CD4-positive, CD25-positive, alpha-beta regulatory T cell (primary cell): ENCODE measurements at places on chromosomes 4 and X.
A peak's percentile ranks its signal among the peaks of the same experiment; 100 is the strongest.

- no peak for DNase-seq
These were observed 13.8 kb downstream of the AP1AR start for GRCh38 chr4:112245383-112245782.

GRCh38 chrX:101416691-101417090 lies 8.7 kb downstream of the HNRNPH2 start:
- DNase-seq = no peak

GRCh38 chrX:23900220-23900797 lies 7.4 kb downstream of the APOO start:
- no peak for DNase-seq

- DNase-seq = no peak
These were observed 173.8 kb upstream of the SCML1 start for GRCh38 chrX:17563515-17563914.

- no peak for DNase-seq
These were observed 1638.8 kb upstream of the PCDH7 start for GRCh38 chr4:29081234-29081955.

- DNase-seq = peak; percentile 8
These were observed 414.8 kb downstream of the OPHN1 start for GRCh38 chrX:68018248-68019203.

DNA sequence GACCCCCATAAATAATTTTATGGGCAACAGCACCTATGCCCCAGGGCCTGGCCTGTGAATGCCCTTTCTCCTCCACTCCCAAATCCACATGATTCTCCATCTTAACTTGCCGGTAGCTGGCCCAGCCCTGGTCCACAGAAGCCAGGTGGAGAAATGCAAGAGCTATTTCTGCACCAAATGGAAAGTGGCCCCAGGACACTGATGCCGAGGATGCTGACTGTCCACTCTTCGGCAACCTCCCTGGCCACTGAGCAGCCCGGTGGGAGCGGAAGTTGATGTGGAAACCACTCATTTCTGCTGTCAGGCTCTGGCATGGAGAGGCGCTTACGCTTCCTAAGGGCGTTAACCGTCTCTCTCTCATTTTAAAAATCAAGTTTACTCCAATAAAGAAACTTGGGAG lies 58.8 kb downstream of the JAKMIP1 start:
- no peak for DNase-seq

DNA sequence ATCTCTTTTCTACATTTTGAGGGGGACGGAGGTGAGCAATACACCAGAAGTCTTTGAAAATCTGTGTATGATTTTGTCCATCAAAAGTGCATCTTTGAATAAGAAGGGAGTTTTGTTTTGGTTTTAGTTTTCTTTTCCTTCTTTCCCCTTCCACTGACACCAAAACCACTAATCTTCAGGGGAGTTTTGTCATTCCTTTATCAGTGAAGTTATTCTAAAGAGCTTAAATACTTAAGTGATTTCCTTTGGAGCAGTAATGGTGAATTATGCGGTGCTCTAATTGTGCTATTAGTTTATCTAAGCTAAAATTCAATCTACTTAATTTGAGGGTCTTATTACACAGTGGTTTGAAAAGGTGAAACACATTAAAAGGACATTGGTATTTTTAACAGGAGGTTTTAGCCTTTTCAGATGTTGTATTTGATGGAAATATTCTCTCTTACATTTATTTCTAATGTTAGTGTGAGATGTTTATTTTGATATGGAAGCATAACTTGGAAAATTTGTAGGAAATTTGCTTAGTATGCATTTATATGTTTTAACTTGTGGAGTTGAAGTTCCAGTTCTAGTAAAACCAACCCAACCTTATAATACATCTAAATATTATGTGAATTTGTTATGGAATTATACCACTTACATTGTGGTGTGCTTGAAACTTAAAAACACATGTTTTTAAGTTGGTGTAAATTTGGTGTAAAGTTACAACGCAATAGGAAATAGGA lies 124.9 kb downstream of the PCDH7 start:
- DNase-seq = no peak

GRCh38 chr4:138275963-138276621 lies 33.9 kb upstream of the SLC7A11 start:
- DNase-seq = no peak

GRCh38 chrX:31445542-31445941 lies 373.7 kb upstream of the FTHL17 start:
- DNase-seq = no peak

DNA sequence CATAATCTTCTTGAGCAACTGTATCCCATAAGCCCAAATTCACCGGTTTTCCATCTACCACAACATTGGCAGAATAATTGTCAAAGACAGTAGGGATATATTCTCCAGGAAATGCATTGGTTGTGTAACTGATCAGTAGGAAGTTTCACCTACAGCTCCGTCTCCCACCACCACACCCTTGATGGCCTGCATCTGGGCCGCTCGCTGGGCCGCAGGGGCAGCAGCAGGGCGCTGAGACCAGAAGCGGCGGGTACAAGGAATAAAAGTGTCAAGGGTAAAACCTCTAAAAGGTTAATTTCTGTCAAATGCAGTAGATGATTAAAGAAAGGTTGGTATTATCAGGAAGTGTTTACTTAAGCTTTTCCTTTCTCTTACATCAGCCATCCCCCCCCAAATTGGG lies 167.6 kb upstream of the DKK2 start:
- no peak for DNase-seq

DNA sequence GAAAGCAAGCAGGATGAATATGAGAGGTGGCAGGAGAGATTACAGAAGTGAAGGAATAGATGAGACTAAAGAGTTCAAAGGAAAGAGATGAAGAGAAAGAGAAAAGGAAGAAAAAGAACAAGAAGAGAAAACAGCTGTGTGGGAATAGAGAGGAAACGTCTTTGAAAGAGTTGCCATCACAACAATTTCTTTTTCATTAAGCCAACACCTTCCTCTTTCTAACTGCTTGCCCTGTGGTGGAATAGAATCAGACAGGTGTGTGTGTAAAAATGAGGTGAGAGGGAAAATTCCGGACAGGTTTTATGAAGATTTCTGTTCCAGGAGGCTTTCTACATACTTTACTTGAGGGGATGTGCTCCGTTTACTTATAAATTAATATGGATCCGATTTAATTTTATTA lies 28.8 kb downstream of the DTHD1 start:
- no peak for DNase-seq

GRCh38 chr4:76748649-76749048 lies 149.3 kb downstream of the SOWAHB start:
- DNase-seq = peak; percentile 42

GRCh38 chr4:54669831-54670230 lies 12.1 kb downstream of the KIT start:
- DNase-seq = no peak

- no peak for DNase-seq
These were observed 285.0 kb upstream of the DIPK2B start for GRCh38 chrX:45485719-45486118.

- DNase-seq = no peak
These were observed 73.5 kb downstream of the FAM47B start for GRCh38 chrX:35016051-35016450.

DNA sequence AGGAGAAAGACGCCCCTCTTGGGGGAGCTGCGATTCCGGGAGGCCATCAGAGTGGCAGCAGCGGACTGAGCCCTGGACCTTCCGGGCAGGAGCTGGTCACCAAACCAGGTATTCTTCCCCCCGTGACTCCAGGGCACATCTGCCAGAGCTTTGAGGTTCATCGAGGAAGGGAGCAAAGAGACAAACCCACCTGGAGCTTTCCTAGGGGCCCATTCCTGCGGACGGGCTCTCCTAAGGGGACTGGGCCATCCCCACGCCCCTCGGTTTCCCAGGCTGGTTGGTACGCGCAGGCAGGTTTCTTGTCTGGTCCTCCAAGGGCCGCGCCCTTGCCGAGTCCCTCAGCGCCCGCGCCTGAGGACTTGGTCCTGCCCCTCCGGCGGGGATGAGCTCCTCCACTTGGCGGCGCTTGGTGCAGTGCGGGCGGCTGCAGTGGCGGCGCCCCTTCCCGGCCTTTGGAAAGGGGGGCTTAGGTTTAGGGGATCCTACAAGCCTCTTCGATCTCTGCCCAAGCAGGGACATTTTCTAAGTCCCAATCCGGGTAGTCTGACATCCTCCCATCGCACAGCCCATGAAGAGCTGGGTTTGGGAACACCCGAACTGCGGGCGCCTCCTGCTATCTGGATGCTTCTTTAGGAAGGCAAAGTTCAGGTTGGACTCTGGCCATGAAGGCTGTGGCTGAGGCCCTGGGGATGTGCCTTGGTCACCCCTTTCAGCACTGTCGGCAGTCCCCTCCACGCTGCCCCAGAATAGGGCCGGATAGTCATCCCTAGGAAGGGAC lies 538 bp downstream of the STBD1 start:
- peak; percentile 18 for DNase-seq

GRCh38 chr4:184811526-184812198 lies 14.1 kb downstream of the ACSL1 start:
- DNase-seq = no peak

DNA sequence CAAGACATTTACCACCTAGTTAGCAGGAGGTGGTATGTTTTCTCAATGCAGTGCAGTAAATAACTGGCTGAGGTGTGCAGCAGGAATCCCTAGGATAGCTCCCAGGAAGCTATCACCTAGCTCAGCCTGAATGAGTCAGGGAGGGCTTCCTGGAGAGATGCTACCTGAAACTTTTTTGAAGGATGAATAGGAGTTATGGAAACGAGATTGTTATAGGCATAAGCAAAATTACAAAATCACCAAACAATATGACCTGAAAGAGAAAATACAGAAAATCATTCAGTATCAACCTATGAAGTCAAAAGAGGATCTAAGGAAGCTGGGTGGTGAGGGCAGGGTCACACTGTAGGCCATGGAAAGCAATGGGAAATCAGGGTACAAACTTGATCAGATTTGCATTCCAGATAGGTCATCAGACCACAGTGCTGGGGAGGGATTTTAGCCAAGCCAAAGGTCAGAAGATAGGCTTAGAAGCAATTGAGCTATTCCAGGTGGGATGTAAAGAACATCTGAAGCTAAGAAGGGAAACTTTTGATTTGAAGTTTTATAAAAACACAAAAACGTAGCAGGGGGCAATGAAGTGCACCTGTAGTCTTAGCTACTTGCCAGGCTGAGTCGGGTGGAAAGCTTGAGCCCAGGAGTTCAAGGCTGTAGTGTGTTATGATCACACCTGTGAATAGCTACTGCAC lies 11.3 kb downstream of the AREG start:
- no peak for DNase-seq

- peak; percentile 37 for DNase-seq
These were observed at the start of gene NAP1L2 for GRCh38 chrX:73214426-73215094. Gene NAP1L2, minus strand, starts transcription at chrX:73214851. Its CDS starts 359 bp downstream, at chrX:73214492.

- DNase-seq = no peak
These were observed 1165.9 kb upstream of the TENM3 start for GRCh38 chr4:181077341-181077740.

DNA sequence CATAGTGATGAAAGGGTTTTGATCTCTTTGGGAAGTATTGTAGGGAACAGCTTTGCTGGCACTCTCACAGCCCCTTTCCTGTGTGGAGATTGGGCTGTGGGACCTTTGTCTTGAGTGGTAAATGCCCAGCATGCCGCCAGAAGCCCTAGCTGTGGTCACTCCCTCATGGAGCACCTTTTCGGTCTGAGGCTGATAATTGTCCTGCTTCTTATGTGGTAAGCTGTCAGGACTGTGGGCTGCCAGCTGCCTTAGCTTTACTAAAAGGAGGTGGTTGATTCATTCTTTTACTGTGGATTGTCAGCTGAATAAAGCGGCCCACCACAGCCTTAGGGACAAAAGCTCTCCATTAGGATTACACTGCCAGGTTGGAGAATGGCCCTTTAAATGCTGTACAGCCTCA lies 7.1 kb downstream of the PASD1 start:
- no peak for DNase-seq

GRCh38 chr4:104420766-104421165 lies 73.9 kb downstream of the CXXC4 start:
- DNase-seq = no peak

- no peak for DNase-seq
These were observed 6.6 kb upstream of the AGA start for GRCh38 chr4:177448850-177449249.

GRCh38 chr4:60396341-60397049 lies 803.6 kb upstream of the ADGRL3 start:
- no peak for DNase-seq

GRCh38 chr4:38163216-38164006 lies 203.2 kb downstream of the PTTG2 start:
- DNase-seq = peak; percentile 73

- no peak for DNase-seq
These were observed 86.2 kb upstream of the KIT start for GRCh38 chr4:54571293-54572151.

GRCh38 chr4:56388306-56388705 lies 1.0 kb upstream of the AASDH start:
- no peak for DNase-seq

DNA sequence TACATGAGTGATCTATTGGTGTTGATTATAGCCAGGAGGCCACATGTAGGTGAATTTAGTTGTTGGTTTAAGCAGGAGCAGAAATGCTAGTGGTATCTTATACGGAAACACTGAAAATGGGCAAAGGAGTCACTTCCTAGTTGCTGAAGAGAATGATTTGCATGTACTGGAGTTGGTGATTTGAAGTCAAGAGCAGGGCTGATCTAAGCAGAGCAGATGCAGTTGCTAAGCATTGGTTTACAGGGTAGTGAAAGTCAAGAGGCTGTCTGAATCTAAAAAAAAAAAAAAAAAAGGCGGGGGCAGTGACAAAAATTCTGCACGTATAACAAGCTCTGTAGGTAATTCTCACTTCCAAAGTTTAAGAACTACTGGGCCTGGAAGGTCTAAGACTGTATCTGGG lies 90.4 kb upstream of the HPRT1 start:
- DNase-seq = no peak

DNA sequence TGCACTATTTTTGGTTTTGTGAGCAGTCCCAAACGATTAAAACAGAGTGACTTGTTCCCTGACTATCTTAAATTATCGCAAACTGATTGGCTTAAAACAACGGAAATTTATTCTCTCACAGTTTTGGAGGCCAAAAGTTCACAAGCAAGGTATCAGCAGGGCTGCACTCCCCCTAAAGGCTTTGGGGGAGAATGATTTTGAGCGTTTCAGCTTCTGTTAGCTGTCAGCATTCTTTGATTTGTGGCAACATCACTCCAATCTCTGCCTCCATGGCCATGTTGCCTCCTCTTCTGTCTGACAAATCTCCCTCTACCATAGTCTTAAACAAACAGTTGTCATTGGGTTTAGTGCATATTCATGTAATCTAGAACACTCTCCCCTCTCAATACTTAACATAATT lies 459.6 kb upstream of the ATOH1 start:
- no peak for DNase-seq

DNA sequence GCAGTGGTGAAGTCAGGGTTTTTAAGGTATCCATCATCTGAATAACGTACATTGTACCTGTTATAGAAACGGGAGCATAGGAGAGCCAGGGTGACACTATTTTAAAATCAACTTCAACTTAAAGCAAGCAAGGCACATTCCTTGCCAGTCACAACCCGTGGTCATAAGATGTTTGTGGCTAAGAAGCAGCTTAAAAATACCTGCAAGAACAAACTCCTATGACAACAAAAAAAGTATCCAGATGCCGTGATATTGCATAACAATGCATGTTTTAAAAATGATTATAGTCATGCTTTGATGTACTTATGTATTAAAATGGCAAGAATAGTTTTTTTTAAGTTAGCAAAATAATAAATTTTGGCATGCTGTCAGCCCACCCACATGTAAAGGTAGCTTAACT lies 16.5 kb upstream of the SYNPO2 start:
- no peak for DNase-seq
